ENCODE measurements at places on chromosomes 1 and 21.

DNA sequence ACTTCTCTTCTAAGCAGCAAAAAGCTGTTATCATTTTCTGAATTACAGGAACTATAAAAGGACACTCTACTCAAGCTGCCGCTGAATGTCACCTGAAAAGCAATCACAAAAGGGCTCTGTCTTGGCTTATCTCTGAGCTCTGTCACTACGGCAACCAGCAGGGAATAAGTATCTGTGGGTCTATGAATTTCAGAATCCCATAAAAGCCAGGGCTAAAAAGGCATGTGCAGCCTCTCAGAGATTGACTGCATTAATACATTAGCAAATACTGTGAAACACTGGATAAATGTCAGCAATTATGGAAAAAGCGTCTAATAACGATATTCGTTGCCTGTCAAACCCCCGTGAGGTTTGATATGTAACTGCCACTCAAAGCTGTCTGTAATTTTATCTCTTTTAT, 210.2 kb upstream of the DMRTA2 start:
- DNase-seq: no peak

- no peak for DNase-seq
Measured at GRCh38 chr21:21159253-21159899, 161.2 kb downstream of the NCAM2 start.

- DNase-seq: peak; percentile 59
Measured at GRCh38 chr1:6889875-6890480, 104.7 kb downstream of the CAMTA1 start.

- DNase-seq: no peak
Measured at GRCh38 chr1:187513190-187513589, 684.4 kb downstream of the PLA2G4A start.

- no peak for DNase-seq
Measured at GRCh38 chr1:16321176-16321867, 31.0 kb downstream of the FBXO42 start.

DNA sequence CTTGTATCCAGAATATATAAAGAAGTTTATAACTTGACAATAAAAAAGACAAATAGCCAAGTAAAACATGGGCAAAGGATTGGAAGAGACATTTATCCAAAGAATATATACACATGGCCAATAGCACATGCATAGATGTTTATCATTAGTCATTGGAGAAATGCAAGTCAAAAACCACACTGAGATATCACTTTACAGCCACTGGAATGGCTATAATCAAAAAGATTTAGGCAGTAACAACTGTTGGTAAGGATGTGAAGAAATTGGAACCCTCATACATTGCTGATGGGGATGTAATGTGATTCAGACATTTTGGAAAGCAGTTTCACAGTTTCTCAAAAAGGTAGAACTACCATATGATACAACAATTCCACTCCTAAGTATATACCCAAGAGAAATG, 51.1 kb downstream of the SLC44A5 start:
- DNase-seq: no peak

GRCh38 chr1:202762019-202762418, 46.2 kb downstream of the KDM5B start:
- no peak for DNase-seq
